Endothelial cell of umbilical vein (primary cell): ENCODE measurements at places on chromosomes 12 and 14. TPM values are rescaled to one million over a fixed set of nuclear protein-coding genes. Genes with fewer than 3 reads are reported as not detected.

- peak; percentile 73 for DNase-seq
Observed at GRCh38 chr12:7460375-7461259, 16.7 kb upstream of the CD163L1 start.

GRCh38 chr14:91402348-91402747 is 15.3 kb downstream of the CCDC88C start:
- DNase-seq, result no peak

- DNase-seq, result no peak
Observed at GRCh38 chr12:2274733-2275132, 221.9 kb downstream of the CACNA1C start.

Gene ZNF891
- 0.29 and 0.32 TPM in 2 replicates for polyA plus RNA-seq

DNA sequence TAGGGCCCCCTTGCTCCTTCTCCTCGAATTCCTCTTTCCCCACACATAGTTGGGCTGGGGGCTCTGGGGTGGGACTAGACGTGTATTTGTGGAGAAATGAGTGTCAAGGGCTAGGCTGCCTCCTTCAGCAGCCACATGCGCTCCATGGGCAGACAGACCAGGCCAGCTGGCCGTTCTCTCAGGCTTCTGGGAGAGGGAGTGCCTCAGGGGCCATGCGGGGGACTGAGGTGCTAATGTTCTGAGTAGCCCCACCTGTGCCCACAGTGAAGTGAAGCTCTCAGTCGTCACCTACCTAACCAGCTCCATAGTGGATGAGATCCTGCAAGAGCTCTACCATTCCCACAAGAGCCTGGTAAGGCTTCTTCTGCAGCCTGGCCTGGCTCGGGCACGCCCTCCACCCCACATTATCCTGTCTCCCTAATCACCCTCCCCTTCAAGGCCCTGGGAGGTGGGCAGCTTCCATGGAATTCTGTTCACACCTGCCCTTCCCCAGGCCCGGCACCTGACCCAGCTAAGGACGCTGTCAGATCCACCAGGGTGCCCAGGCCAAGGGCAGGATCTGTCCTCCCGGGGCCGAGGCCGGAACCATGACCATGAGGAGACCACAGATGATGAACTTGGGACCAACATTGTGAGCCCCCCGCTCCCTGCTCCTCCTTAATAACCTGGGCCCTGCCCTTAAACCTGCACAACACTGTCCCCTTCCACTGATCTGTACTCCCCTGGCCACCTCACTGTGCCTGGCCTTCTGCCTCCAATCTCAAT is 9.0 kb upstream of the CPNE6 start:
- DNase-seq, result no peak

DNA sequence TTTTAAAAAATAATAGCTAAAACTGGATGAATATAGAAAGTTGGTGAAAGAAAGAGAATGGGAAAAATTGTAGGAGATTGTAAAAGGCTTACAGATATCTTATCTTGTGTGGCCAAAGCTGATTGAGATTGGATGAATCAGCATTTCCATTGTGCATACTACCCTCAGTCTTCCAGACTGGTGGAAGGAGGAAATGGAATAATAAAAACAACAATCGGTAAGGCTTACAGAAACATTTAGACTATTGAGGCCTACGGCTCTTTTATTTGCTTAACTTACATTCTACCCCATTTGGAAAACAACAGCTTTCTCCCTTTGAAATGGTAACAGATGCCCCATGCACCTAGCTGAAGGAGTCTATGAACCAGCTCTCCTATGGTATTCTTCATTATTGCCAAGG is 129.8 kb downstream of the PTPRB start:
- peak; percentile 94 for DNase-seq

Gene RNF10
- 92.1 and 120 TPM in 2 replicates for polyA plus RNA-seq

- peak; percentile 60 for DNase-seq
Observed at GRCh38 chr12:32502693-32503502, 103.5 kb downstream of the FGD4 start.

- DNase-seq, result peak; percentile 26
Observed at GRCh38 chr14:75401361-75401760, 26.5 kb upstream of the JDP2 start.

- no peak for DNase-seq
Observed at GRCh38 chr14:58713677-58714076, 75.9 kb downstream of the DACT1 start.

- peak; percentile 98 for DNase-seq
Observed at GRCh38 chr14:53890611-53891101, 66.0 kb downstream of the BMP4 start.

Gene MEG3
- polyA plus RNA-seq, result 378 and 436 TPM in 2 replicates

GRCh38 chr12:14554281-14555007 is 13.2 kb downstream of the PLBD1 start:
- no peak for DNase-seq

Gene LBHD2
- polyA plus RNA-seq, result not detected in 2 replicates

DNA sequence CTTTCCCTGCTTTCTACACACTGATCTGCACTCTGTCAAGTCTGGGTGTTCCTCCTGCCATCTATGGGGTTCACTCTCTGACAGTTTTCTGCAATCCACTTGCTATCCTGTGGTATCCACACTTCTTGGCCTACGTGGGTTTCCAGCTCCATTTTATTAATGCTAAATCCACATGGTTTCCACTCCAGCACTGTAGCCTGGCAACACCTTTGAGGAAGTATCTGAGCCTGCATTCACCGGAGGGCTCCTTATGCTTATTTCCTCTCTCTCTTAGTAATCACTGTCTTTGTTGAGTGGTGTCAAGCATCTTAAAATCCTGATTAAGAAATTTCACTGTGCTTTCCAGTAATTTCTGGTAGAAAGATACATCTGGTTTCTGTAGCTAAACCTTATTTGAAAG is 703.7 kb downstream of the TMEM121 start:
- DNase-seq, result no peak

Gene POTEG
- not detected in 2 replicates for polyA plus RNA-seq

DNA sequence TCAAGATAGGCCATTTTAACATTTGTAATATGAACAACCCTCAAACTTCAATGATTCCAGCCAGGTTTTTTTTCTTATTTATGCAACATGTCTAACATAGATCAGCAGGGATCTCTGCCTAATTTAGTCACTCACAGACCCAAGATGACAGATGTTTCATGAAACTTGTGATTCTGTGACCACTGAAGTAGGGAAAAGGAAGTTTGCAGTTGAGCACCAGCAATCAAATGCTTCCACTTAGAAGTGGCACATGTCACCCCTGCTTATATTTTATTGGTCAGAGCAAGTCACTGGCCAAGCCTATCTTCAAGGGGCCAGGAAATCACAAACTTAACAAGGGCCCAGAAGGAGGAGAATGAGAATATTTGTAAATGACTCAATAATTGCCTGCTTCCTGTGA is 150.6 kb downstream of the BCAT1 start:
- no peak for DNase-seq

GRCh38 chr14:36952689-36953088 is 219.7 kb downstream of the SLC25A21 start:
- no peak for DNase-seq

Gene HHIPL1
- polyA plus RNA-seq, result 1.3 TPM in 2 replicates

DNA sequence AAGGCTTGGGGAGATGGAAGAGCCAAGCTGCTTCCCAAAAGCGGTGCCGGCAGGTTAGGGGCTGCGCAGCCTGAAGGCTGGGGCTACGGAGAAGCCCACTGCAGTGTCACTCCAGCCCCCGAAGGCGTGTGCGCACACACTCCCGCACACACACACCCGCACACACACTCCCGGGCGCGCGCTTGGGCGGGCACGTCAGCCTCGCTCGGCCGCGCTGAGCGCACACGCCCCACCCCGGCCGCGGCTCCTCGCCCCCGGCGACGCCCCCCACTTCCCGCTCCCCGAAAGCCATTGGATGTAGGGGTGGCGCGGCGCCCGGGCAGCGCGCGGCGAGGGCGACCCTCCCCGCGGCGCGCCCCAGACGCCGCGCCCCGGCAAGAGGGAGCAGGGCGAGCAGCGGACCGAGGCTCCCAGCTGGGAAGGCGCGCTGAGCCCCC is at the start of gene KCNK10:
Gene KCNK10 (minus strand): TSS at position 184 of the 437 bp plus-strand sequence. CDS start 471 bp downstream, outside the sequence.
- no peak for DNase-seq
